ENCODE measurements at places on chromosomes 2 and 18. TPM values are rescaled to one million over a fixed set of nuclear protein-coding genes. Genes with fewer than 3 reads are reported as not detected.

GRCh38 chr2:119579424-119580295 is 35.4 kb downstream of the CFAP221 start:
- peak; percentile 82 for DNase-seq
- H3K36me3 ChIP-seq, result no peaks in the 10 kb centered on the region
- no peaks in the 10 kb centered on the region for H3K27me3 ChIP-seq
- peak overlapping the region; percentile 63 for H3K27ac ChIP-seq

- no peaks in the 10 kb centered on the region for H3K4me1 ChIP-seq
- no peak for DNase-seq
- H3K36me3 ChIP-seq, result no peaks in the 10 kb centered on the region
These were observed 36.2 kb downstream of the FTCDNL1 start for GRCh38 chr2:199814817-199815211.

DNA sequence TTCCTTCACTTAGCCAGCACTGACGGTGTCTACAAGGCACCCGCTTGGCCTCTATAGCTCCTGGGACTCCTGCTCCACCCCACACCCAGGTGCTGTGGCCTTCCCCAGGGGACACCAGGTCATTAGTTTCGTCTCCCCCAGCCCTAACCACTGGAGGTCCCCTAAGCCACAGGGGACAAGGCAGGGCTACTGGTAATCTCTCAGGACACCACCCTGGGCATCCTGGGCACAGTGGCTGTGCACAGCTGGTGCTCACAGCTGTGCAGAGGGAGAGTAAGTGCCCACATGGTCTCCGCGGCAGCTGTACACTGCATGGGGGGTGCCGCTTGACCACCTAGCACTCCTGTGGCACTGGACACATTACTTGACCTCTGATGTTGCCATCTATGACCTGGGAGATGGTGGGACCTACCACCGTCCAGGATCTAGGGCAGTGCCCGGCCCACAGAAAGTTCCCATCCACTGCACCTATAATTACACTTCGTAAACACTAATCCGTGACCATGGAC is 134.0 kb downstream of the HDAC4 start:
- H3K27ac ChIP-seq, result peak overlapping the region; percentile 88
- H3K27me3 ChIP-seq, result no peaks in the 10 kb centered on the region
- H3K4me1 ChIP-seq, result peaks cover 59% of the 10 kb centered on the region
- no peaks in the 10 kb centered on the region for H3K36me3 ChIP-seq
- no peak overlapping the region for H3K4me3 ChIP-seq

The SERPINB10 gene
- 0.30 TPM for total RNA-seq

The FAM228A gene
- 1.7 TPM for total RNA-seq

DNA sequence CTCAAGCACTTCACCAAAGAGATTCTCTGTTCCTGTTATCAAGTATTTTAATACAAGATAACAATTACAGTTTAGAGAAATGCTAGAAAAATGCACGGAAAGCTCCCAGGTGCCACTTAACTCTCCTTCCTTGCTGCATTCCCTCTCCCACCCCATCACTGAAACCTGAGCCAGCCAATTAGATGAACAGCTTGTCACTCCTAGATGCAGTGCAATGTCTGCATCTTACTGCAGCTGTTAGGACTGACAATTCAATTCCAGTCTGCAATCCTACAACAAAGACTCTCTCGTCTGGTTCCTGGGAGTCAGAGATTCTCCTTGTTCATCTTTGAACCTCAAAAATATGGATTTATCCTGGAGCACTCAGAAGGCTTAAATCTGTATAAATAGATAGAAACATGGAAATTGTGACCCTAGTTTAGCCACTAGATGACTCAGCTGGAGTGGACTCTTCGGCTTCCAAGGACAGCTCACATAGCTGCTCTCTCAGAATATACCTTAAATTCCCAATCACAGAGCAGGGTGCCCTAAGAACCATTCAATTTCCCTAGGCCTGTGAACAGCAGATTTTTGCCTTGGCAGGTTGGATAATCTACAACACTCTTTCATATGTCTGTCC is 311.1 kb downstream of the NRXN1 start:
- no peaks in the 10 kb centered on the region for H3K4me1 ChIP-seq
- no peak overlapping the region for H3K27ac ChIP-seq
- no peak overlapping the region for H3K4me3 ChIP-seq

DNA sequence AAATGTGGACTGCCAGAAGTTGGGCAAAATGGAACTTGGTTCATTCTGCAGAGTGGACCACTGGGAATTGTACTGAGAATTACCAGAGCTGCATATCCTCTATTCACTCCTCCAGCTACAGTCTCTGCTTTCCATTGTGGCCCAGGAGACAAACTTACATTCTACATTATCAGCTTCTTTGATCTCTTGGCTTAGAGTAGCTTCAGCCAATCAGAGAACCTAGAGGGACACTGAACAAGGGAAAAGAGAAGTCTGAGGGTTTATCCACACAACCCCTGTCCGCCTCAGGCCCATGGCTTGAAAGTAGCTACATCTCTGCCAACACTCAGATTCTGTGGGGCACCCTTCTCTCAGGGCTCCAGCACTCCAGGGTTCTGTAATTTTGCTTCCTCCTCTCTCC is 251.1 kb downstream of the TRIB2 start:
- H3K4me1 ChIP-seq, result peaks cover 14% of the 10 kb centered on the region
- no peak overlapping the region for H3K4me3 ChIP-seq
- no peaks in the 10 kb centered on the region for H3K36me3 ChIP-seq
- no peak for DNase-seq
- no peaks in the 10 kb centered on the region for H3K27me3 ChIP-seq
- H3K27ac ChIP-seq, result no peak overlapping the region

DNA sequence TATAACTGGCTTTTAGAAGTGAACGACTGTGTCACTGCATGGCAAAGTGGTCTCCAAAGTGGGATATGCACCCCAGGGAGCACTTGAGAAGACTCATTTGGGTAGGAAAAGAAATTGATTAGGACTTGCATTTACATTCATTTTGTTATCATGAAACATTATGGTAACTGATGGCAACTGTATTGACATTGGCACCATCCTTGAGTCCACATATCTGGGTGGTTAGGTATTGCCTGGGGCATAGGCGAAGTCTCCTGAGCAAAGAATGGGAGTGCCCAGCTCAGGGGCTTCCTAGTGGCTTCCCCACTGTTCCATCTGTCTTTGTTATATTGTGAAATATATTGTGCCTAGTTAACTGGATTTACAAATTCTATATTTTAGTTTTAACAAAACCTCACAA is 29.2 kb downstream of the SPATS2L start:
- H3K4me3 ChIP-seq, result no peak overlapping the region
- H3K4me1 ChIP-seq, result peaks cover 23% of the 10 kb centered on the region
- DNase-seq, result no peak

The ALKAL2 gene
- total RNA-seq, result 15.5 TPM

DNA sequence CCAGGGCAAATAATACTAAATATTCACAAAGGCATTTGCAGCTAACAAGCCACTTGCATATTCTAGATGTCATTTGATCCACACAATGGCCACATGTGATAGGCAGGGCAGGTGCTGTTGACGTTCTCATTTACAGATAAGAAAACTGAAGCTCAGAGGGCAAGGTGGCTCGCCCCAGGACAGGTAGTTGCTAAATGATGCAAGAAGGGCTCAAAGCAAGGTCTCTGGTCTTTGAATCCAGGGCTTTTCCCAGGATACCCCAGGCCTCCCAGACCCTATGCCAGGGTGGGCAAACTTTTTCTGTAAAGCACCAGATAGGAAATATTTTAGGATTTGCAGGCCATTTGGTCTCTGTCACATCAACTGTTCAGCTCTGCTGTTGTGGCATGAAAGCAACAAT is 35.1 kb downstream of the LOXHD1 start:
- H3K36me3 ChIP-seq, result no peaks in the 10 kb centered on the region
- no peak for DNase-seq
- no peak overlapping the region for H3K27ac ChIP-seq
- peaks cover 7% of the 10 kb centered on the region for H3K4me1 ChIP-seq

DNA sequence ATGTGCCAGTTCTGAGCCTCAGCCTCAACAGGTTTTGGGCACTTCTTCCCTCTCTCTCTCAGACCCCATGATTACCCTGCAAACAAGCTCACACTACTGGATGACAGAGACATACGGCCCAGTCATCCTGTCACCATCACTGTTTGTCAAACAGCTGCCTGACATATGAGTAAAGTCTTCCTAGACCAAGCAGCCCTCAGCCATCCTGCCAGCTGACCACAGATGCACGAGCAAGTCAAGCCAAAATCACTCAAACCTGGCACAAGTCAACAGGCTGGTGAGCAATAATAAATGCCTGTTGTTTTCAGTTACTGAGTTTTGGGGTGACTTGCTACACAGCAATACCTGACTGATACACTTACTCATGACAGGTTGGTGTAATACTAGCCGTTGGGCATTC is 75.5 kb upstream of the KLF7 start:
- H3K27me3 ChIP-seq, result no peaks in the 10 kb centered on the region
- no peak overlapping the region for H3K27ac ChIP-seq
- H3K4me1 ChIP-seq, result peaks cover 21% of the 10 kb centered on the region
- no peaks in the 10 kb centered on the region for H3K36me3 ChIP-seq

DNA sequence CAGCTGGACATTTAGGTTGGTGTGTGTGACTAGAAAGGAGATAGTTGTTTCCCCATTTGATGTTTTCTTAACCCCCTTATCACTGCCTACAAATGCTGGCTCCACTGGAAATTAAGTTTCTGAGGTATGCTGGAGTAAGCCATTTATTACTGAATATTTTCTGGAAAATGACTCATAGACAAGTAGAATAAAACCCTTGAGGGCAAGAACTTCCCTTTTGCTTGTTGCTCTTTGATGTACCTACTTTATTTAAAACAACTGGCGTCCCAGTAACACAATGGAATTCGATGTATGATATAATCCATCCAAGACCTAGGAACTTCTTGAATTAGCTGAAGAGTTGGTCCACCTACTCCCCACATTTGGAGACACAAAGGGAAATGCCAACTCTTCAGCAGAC is 33.3 kb upstream of the SESTD1 start:
- no peak for DNase-seq
- no peak overlapping the region for H3K4me3 ChIP-seq
- H3K4me1 ChIP-seq, result no peaks in the 10 kb centered on the region

- H3K36me3 ChIP-seq, result no peaks in the 10 kb centered on the region
- DNase-seq, result no peak
- H3K4me3 ChIP-seq, result no peak overlapping the region
- H3K4me1 ChIP-seq, result no peaks in the 10 kb centered on the region
- peak overlapping the region; percentile 74 for H3K27ac ChIP-seq
- no peaks in the 10 kb centered on the region for H3K27me3 ChIP-seq
These were observed 38.3 kb downstream of the DHRS9 start for GRCh38 chr2:169107645-169108044.

DNA sequence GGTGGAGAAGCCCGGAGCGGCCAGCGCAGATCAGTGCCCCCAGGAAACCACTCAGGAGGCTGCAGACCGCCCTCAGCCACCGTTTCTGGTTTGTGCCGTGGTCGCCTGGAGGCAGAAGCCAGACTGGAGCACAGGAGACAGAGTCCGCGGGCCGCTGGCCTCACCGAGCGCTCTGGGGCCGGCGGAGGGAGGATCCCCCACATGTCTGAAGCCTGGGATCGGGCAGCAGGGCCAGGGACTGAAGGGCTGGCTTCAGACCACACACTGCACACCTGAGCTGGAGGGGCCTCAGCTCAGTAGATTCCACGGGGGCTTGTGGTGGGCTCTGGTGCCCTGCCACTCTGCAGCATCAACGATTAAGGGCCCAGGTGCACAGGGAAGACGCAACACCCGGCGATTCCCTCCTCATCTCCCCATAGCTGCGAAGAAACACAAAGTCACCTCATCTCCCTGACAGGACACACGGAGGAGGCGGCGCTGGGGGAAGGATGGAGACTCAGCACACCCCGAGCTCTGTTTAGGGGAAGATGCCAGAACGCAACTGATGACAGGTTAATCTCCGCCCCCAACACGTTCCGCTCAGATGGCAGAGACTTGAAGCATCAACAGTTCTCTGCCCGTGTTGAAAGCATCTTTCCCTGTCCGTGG is 408.1 kb downstream of the GALR1 start:
- H3K27ac ChIP-seq, result no peak overlapping the region
- DNase-seq, result peak; percentile 63
- H3K36me3 ChIP-seq, result no peaks in the 10 kb centered on the region
- no peaks in the 10 kb centered on the region for H3K27me3 ChIP-seq
- H3K4me1 ChIP-seq, result no peaks in the 10 kb centered on the region

DNA sequence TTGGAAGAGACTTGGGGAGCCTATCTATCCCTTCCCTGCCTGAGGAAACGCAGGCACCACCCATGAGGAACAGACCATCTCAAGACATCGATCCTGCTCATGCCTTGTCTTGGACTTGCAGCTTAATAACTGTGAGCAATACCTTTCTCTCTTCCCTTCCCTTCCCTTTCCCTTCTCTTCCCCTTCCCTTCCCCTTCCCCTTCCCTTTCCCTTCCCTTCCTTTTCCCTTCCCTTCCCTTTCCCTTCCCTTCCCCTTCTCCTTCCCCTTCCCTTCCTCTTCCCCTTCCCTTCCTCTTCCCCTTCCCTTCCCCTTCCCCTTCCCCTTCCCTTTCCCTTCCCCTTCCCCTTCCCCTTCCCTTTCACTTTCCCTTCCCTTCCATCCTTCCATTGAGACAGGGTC is 650.7 kb upstream of the SOX11 start:
- H3K27ac ChIP-seq, result no peak overlapping the region
- no peaks in the 10 kb centered on the region for H3K4me1 ChIP-seq
- DNase-seq, result no peak
- H3K27me3 ChIP-seq, result no peaks in the 10 kb centered on the region
- H3K36me3 ChIP-seq, result no peaks in the 10 kb centered on the region
- no peak overlapping the region for H3K4me3 ChIP-seq

The CNTNAP5 gene
- total RNA-seq, result not detected

GRCh38 chr2:224861266-224861665 is 145.1 kb upstream of the CCDC195 start:
- H3K4me1 ChIP-seq, result no peaks in the 10 kb centered on the region
- no peak for DNase-seq
- H3K27me3 ChIP-seq, result no peaks in the 10 kb centered on the region
- H3K36me3 ChIP-seq, result no peaks in the 10 kb centered on the region
- H3K27ac ChIP-seq, result no peak overlapping the region

The CRACDL gene
- total RNA-seq, result 22.5 TPM

- no peak overlapping the region for H3K4me3 ChIP-seq
- no peaks in the 10 kb centered on the region for H3K36me3 ChIP-seq
- no peak for DNase-seq
- H3K4me1 ChIP-seq, result no peaks in the 10 kb centered on the region
- no peak overlapping the region for H3K27ac ChIP-seq
These were observed 101.6 kb upstream of the CERS6 start for GRCh38 chr2:168354499-168354898.

- H3K27ac ChIP-seq, result no peak overlapping the region
- H3K4me3 ChIP-seq, result no peak overlapping the region
- no peaks in the 10 kb centered on the region for H3K27me3 ChIP-seq
- no peaks in the 10 kb centered on the region for H3K4me1 ChIP-seq
These were observed 30.6 kb upstream of the SPP2 start for GRCh38 chr2:234019896-234020295.

GRCh38 chr2:102592601-102593000 is 26.8 kb upstream of the SLC9A2 start:
- no peak overlapping the region for H3K4me3 ChIP-seq
- no peak overlapping the region for H3K27ac ChIP-seq
- no peaks in the 10 kb centered on the region for H3K36me3 ChIP-seq
- no peaks in the 10 kb centered on the region for H3K27me3 ChIP-seq

The STK11IP gene
- total RNA-seq, result 36.3 TPM

The AMER3 gene
- total RNA-seq, result not detected

The COLEC12 gene
- total RNA-seq, result 43.5 TPM

The ALLC gene
- total RNA-seq, result not detected

- H3K4me3 ChIP-seq, result no peak overlapping the region
- H3K4me1 ChIP-seq, result peaks cover 13% of the 10 kb centered on the region
- peak overlapping the region; percentile 26 for H3K27ac ChIP-seq
- DNase-seq, result peak; percentile 81
- H3K27me3 ChIP-seq, result no peaks in the 10 kb centered on the region
- H3K36me3 ChIP-seq, result peaks cover 28% of the 10 kb centered on the region
These were observed 278.0 kb downstream of the NEDD4L start for GRCh38 chr18:58321986-58322385.

All from upper lobe of left lung (tissue), 6 donors.